ENCODE measurements at places on chromosomes 1 and 21.

GRCh38 chr1:246317332-246318035, 189.6 kb downstream of the SMYD3 start:
- DNase-seq = no peak

DNA sequence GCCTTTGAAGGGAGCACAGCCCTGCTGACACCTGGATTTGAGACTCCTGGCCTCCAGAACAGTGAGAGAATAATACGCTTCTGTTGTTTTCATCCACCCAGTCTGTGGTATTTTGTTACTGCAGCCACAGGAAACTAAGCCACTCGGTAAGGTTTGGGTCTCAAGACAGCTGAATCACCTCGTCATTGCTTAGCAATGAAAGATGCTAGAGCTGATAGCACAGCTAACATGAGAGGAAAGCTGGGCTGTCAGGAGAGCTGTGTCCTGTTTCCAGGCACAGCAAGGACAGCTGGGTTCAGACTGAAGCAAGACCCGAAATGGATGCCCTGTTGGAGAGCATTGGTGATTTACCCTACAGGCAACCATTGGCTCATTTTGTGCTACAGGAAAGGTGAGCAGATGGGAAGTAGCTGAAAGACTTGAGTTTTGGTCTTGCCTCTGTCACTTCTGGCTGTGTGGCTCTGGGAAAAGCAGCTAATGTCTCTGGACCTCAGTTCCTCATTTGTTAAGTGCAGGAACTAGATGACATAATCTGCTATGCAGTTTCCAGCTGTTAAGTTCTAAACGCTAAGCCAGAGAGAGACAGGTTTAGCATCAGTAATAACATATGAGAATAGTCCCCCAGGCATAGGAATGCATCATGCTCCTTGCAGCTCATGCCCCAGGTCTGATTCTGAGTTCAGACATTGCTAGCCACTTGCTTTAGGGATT, 58.0 kb downstream of the CLIC6 start:
- DNase-seq = no peak

GRCh38 chr1:23745515-23745914, 2.2 kb downstream of the ELOA start:
- DNase-seq = no peak

DNA sequence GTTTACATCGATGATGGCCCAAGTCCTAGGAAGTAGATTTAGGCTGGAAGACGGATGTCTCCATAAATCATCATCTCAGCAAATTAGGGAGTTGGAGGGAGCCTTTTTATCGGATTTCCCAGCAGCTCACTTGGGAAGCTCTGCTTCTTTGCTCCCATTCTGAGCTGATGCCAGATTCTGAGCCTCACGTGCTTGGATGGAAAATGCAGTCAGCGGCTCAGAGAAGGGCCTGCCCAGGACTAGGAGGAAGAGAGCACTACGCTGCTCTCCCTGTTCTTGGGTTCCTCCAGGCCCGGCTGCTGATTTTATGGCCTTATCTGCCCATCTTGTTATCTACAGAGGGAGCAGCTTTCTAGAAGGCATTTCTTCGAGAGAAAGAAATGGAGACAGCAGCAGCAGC, 42.0 kb downstream of the UBIAD1 start:
- DNase-seq = no peak

DNA sequence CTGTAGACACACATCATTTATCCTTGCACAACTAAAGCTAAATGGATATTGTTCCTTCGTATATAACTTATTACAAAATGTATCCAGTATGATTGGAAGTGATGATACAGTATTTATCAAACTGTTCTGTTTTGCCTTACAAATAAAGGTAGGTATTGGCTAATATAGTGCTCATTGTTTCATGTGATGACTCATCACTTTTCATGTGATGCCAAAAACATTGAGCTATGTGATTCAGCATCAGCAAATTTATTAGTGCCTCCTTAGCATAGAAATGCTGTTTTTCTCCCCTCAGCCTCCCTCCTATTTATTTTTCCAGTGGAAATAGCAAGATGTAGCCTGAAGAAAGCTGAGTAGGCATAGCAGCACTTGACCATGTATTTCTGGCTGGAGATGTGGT, 228.6 kb upstream of the LYPLAL1 start:
- no peak for DNase-seq

GRCh38 chr1:31633117-31633516, 11.6 kb downstream of the PEF1 start:
- no peak for DNase-seq

DNA sequence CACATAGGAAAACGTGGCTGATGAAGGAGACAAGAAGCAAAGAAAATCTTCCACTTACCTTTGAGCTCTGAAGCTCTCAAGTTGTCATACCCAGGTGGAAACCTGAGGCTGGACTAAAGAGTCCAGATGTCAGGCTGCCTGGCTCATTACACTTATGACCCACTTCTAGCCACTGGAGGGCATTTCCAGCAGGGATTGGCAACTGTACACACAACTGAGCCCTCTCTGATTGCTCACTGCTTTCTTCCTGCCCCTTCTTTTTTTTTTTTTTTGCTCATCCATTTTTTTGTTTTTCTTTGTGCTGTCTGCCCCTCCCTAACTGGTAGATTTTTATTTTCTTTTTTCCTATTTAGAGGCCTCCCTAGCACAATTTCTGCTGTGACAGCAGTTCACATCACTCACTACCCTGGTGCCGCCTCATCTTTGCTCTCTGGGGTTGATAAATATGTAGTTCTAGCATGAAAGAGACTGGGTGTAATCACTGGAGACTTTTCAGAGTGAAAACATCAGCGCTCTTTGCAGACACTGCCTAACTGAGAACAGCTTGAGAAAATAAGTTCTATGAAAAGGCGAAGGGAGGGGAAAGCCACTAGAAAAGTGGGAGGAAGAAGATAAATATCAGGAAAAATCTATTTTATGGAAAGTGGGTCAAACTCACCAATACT, 334.5 kb downstream of the NUF2 start:
- DNase-seq = no peak

DNA sequence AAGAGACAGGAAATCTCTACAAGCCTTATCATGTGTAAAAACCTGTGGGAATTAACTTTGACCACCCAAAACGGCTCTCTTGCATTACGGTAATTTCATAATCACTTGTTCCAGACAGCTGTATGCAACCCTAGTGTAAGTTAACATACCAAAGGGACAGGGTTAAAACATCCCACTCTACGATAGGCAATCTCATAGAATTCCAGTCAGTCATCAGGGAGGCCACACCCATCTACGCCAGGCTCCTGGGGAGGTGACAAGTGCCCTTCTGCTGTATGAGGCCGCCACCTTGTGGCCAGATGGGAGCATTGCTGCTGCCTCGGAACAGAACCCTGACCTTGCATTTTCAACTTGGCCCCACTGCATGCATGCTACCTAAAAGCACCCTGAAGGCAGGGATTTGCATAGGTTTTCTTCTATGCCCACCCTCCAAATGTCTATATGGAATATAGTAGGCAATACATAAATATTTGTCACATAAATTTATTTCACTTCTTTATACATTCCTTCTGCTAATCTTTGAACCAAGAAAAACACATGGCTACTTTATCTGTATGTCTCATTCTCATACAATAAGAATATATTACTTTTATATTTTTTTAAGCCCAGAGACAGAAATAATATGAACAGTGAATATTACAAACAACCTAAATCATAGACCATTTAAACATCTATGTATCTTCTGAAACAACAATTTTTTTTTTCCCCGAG, 12.6 kb downstream of the HSF2BP start:
- peak; percentile 96 for DNase-seq

DNA sequence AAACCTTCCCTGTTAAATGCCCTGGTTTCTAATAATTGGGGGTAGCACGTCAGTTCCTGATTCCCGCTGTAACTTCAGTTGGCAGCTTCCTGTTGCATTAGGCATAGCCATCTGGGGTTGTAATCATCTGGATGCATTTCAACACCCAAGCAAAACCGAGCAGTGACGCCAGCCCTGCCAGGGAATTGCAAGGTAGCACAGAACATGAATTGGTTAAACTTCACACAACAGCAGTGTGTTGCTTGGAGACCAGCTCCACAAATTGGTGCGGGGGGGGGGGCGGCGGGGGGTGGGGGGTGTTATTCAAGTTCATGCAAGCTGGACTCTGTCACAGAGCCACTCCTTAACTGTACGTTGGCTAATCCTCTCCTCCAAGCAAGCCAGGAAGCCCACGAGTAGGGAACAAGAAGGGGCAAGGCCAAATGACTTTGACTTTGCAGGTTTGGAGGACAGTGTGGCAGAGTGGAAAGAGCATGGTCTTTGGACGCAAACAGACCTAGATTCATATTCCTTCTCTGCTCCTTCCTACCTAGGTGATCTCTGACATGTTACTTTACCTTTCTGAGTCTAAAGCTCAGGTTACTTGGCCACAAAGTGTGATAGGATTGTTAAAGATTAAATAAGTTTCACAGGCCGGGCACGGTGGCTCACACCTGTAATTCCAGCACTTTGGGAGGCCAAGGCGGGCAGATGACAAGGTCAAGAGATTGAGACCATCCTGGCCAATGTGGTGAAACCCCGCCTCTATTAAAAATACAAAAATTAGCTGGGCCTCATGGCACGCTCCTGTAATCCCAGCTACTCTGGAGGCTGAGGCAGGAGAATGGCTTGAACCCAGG, 4.7 kb downstream of the LAX1 start:
- peak; percentile 95 for DNase-seq

GRCh38 chr1:75908717-75909152, 23.5 kb downstream of the ASB17 start:
- no peak for DNase-seq

GRCh38 chr1:198729195-198729863, 90.5 kb downstream of the PTPRC start:
- no peak for DNase-seq

DNA sequence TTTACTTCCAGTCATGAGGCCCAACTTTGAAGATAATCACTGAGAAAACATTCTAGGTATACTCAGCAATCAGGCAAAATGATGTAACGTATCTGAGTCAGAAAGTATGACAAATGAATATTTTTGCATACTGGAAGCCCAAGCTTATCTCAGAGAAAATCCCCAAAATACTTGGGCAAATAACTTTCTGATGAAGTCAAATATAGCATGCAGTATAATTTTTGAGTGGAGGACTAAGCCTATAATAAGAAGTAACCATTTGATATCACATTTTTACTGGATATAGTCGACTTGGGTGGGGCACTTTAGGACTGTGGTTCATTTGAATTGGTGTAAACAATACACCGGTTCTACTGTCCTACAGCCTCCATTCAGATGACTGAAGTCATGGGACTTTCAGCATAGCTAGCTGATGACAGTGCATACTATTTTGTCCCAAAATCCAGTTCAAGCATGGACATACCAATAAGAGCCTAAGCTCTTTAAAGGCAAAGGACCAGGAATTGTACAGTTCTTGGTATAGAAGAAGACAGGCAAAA, 2.3 kb upstream of the GADD45A start:
- DNase-seq = no peak

- no peak for DNase-seq
These were observed 146.6 kb upstream of the ADGRL2 start for GRCh38 chr1:81654147-81654546.
